ENCODE measurements at places on chromosomes 2 and 18.

DNA sequence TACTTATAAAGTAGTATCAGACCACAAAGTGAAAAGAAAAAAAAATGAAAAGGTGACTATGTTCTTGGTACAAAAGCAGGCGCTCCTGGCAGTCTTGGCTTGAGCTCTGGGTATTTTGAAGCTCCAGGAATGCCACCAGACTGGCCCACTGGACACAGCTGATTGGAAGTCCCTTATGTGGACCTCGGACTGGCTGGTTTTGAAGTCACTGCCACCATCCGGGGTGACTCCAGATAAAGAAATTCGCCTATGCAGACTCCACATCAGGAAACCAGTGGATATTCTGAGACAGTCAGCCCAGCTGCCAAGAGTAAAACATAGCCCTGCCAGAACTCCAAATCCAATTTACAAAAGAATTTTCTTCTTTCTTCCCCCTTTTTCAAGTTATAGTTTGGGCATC is 28.0 kb downstream of the ACKR3 start:
- DNase-seq, result no peak

GRCh38 chr2:162164802-162165201 is 12.8 kb upstream of the GCG start:
- DNase-seq, result no peak

DNA sequence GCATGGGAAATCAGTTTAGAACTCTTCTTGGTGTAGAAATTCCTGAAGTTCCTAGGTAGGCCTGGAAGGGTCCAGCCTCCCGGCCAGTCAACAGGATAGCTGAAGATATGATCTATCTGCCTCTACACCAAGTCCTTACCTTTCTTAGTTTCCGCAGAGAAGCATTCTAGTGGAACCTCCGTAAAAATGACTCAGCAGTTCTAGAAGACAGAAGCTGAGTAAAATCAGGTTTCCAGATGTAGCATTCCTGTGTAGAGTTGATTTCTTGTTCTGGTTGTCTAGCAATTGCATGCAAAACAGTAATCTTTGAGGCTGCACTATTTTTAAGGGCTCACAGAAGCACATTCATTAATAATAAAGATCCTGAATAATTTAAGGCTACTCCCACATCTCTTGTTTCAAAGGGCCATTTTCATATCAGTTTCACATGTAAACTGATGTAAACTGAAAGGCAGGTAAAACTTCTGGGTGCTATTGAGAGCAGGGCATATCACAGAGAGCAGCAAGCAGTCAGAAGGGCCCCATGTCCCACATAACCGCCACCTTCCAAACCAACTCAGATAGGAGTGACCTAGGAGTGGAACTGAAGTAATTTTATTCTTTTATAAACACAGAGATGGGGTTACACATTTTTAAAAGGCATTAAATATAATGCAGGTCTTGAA is 3.2 kb upstream of the DYTN start:
- no peak for DNase-seq

DNA sequence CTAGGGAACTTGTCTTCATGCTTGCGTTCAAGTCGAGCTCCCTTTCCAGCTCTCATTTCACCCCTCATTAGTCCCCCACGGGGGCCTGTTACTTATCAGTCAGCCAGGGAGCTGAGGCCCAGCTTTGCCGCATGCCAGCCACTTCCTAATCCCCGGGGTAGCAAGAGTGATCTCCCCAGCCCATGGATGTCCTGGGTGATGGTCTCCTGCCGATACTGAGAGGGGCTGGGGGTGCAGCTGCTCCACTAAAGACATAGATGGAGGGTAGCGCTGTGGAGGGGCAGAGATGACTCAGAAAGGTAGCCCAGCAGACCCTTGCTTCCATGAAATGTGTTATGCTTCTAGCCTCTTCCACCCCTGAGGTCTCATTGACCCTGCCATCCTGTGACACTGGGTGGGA is 314.0 kb upstream of the EPAS1 start:
- DNase-seq, result no peak

GRCh38 chr2:2708575-2709430 is 377.7 kb upstream of the MYT1L start:
- no peak for DNase-seq

DNA sequence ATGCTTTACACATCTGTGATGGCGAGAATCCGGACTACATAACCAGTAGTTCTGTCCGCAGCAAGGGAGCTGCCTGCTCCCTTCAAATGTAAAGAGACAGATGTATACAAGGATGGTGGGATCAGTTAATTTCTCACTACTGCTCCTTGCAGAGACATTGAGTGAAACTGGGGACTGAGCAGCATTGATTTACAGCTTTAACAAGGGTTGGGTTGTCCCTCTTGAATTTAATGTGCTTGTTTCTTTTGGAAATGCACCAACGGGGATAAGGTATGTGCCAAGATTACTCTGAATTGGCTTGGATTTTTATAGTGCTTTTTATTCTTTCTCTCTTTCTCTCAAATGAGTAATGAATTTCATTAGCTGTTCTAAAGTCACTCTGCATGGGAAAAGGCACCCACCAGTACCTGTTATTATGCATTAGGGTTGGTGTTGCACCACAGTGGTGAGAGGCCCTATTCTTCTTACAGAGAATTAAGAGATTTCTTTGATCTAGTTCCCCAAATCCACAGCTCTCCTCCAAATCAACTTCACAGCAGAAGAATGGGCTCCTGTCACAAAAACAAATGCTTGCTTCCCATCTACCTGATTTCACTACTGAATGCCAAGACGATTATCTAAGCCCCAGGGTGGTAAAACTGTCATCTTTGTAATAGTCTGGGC is 107.6 kb downstream of the DOCK10 start:
- no peak for DNase-seq
